ENCODE measurements at places on chromosomes 6 and 20. TPM values are rescaled to one million over a fixed set of nuclear protein-coding genes. Genes with fewer than 3 reads are reported as not detected.

Gene ROS1
- total RNA-seq: not detected

Gene SLC17A1
- total RNA-seq: not detected

DNA sequence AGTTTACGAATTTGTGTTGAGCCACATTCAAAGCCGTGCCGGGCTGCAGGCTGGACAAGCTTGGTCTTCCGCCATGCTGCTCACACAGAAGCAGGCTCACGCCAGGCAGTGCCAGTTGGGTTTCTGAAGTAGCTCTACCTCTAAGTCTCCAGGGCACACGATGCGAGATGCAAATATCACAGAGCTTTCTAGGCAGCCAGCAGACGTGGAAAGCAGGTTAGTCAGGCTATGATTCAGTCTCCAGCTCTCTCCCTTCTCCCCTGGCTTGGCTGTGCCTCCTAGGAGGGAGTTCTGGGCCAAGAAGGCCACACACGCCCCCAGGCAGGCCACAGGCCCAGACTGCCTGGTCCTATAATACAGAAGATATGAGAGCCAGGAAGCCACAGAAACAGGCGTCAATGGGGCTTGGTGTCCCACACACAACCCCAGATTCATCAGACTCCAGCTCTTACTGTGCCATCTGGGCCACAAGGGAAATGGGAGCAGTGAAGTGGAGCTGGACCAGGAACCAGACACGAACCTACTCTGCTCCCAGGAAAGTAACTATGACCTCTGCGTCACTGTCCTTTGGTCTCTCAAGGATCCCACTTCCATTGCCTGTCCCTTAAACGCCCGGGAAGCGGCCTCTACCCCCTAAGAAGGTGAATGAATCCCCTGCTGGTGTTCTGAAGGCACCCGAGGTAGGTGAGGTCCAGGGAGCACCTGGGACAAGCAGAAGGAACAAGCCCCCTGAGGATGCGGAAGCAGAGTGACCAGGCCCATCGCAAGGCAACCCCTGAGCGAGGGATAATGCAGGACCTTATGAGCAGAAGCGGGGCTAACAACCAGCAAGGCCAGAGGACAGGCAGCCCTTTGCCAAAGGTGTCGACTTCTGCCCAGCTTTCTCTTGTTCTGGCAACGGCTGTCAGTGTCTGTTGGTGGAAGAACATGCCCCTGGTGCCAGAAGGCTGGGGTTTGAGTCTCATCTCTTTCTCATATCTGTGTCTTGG lies 61.2 kb downstream of the GFOD1 start:
- no peaks in the 10 kb centered on the region for H3K36me3 ChIP-seq
- DNase-seq: no peak
- no peak overlapping the region for H3K4me3 ChIP-seq
- H3K27ac ChIP-seq: no peak overlapping the region

DNA sequence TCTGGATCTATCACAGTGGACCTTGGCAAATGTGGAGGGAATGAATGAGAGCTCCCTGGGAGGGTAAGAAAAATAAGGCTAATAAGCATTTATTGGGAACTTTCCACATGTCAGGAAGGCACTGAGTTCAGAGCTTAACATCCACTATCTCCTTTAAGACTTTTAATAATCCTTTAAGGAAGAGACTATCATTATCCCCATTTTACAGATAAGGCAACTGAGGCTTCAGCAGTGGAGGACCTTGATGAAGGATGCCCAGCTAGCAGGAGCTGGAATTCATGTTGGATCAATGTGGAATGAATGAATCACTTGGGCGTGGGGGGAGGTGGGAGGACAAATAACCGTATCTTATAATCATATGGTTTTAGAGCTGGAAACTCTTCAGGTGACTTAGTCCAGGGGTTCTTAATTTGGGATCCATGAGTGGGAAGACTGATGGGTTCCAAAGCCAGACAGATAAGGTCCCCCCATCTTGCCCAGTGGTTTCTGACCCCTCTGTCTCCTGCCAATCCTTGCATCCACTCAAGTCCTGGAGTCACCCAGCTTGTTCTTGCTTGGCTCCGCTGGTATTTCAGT lies 54.9 kb downstream of the CD40 start:
- no peak overlapping the region for H3K4me3 ChIP-seq
- peaks cover 15% of the 10 kb centered on the region for H3K27me3 ChIP-seq
- no peaks in the 10 kb centered on the region for H3K4me1 ChIP-seq
- H3K36me3 ChIP-seq: no peaks in the 10 kb centered on the region

GRCh38 chr6:64895945-64896344 lies 811.1 kb downstream of the EYS start:
- no peak overlapping the region for H3K4me3 ChIP-seq
- no peaks in the 10 kb centered on the region for H3K36me3 ChIP-seq
- DNase-seq: no peak
- H3K4me1 ChIP-seq: no peaks in the 10 kb centered on the region

DNA sequence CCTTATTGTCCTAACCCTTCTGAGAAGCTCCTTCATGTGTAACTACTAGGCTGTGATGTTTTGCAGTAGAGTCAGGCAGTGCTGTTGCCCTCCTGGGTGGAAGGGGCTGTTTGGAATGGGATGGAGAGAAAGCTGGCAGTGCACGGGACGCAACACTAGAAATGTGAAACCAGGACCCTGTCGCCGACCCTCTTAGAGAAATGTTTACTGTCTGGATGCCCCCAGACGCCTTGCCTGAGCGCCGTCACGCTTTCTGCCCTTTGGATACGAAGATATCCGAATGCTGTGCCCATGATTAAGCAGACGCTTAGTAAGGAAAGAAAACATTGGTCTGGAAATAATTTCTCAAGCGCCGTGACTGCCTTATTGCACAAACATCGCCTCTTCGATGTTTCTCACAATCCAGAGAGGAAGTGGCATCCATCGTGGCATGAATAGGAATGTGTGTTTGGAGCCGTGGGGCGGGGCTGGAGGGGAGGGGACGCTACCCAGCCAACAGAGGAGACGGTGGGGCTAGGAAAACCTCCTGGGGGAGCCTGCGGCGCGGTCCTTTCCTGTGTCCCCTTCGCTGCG lies 661 bp upstream of the PPP1R14C start:
- H3K27me3 ChIP-seq: peaks cover 34% of the 10 kb centered on the region
- no peak for DNase-seq
- peak overlapping the region; percentile 77 for H3K4me3 ChIP-seq

DNA sequence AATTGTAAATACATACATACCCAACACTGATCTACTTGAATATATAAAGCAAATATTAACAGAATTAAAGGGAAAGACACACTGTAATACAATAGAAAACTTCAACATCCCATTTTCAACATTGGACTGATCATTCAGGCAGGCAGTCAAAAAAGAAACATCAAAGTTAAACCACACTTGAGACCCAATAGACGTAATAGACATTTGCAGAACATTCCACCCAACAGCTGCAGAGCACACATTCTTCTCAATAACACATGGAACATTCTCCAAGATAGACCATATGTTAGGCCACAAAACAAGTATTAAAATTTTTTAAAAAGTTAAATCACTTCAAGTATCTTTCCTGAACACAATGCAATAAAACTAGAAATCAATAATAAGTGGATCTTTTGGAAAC lies 698.2 kb downstream of the COL12A1 start:
- DNase-seq: no peak
- H3K27me3 ChIP-seq: no peaks in the 10 kb centered on the region
- no peaks in the 10 kb centered on the region for H3K4me1 ChIP-seq
- peaks cover 3% of the 10 kb centered on the region for H3K36me3 ChIP-seq
- H3K27ac ChIP-seq: no peak overlapping the region

- no peak for DNase-seq
- no peaks in the 10 kb centered on the region for H3K4me1 ChIP-seq
- H3K27ac ChIP-seq: no peak overlapping the region
- H3K4me3 ChIP-seq: no peak overlapping the region
- H3K27me3 ChIP-seq: no peaks in the 10 kb centered on the region
Measured at GRCh38 chr6:79188885-79189480, 45.5 kb downstream of the HMGN3 start.

- H3K4me3 ChIP-seq: no peak overlapping the region
- H3K27ac ChIP-seq: no peak overlapping the region
- H3K4me1 ChIP-seq: peaks cover 7% of the 10 kb centered on the region
- DNase-seq: no peak
- no peaks in the 10 kb centered on the region for H3K36me3 ChIP-seq
- H3K27me3 ChIP-seq: no peaks in the 10 kb centered on the region
Measured at GRCh38 chr20:56955680-56956079, 310.8 kb downstream of the BMP7 start.

DNA sequence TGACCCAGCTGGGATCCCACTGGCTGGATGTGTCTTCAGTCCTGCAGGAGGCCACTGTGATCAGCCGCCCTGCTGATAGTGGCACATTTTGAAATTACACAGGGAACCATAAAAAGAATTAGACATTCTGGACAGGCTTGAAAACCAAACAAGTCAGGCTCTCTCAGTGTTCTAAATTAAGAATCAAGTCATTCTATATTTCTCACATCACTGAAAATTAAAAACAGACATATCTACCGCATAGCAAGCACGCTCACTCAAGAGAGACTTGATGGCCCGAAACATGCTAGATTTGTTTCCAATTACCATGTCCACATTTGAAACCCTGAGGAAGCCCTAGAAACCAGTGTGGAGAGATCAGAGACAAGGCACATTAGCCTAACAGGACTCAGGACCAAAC lies 57.7 kb downstream of the NFATC2 start:
- H3K27ac ChIP-seq: no peak overlapping the region
- no peak for DNase-seq
- H3K27me3 ChIP-seq: no peaks in the 10 kb centered on the region

GRCh38 chr20:31508517-31509244 lies 5.6 kb upstream of the HM13 start:
- H3K27ac ChIP-seq: no peak overlapping the region
- H3K4me1 ChIP-seq: no peaks in the 10 kb centered on the region
- H3K27me3 ChIP-seq: no peaks in the 10 kb centered on the region

DNA sequence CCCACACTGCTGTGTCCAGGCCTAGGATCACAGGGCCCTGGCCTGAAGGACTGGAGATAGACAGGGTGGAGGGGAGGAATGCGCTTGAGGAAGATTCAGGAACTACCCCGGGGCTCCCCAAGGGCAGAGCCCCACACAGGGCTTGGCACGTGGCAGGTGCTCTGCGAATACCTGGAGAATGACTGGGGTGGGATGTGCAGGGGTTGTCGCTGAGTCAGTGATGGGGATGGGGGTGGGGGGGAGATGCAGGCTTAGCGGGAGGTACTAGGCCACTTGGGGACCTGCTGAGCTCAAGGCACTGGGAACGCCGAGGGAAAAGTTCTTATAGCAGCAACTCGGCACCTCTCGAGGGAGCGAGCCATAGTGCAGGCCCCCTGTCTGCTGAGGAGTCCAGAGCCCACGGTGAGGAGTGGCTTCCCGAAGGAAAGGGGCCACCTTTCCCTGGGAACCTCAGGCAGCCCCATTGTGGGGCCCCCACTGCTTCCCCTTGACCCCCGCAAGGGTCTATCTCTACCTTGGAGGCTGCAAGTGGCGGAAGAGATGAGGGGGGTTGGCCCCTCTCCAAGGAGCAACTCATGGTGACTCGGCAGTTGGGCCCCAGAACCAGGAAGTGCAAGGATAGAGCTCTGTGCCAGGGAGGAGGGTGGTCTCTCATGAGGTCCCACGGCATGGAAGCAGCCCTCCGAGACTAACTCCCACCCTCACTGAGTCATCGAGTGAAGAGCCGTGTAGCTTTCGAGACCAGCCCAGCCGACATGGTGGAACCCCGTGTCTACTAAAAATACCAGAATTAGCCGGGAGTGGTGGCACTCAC lies 33.1 kb downstream of the SRC start:
- peaks cover 5% of the 10 kb centered on the region for H3K36me3 ChIP-seq
- no peak for DNase-seq
- H3K27me3 ChIP-seq: no peaks in the 10 kb centered on the region
- no peaks in the 10 kb centered on the region for H3K4me1 ChIP-seq

- no peaks in the 10 kb centered on the region for H3K36me3 ChIP-seq
- no peak for DNase-seq
- H3K4me1 ChIP-seq: no peaks in the 10 kb centered on the region
- no peaks in the 10 kb centered on the region for H3K27me3 ChIP-seq
Measured at GRCh38 chr6:53699462-53699861, 33.9 kb upstream of the KLHL31 start.
